ENCODE measurements at places on chromosomes 13 and 19.

GRCh38 chr13:112740502-112741131 is 50.8 kb downstream of the ATP11A start:
- H3K27me3 ChIP-seq = no peaks in the 10 kb centered on the region
- no peak overlapping the region for H3K4me3 ChIP-seq
- H3K4me1 ChIP-seq = peaks cover 23% of the 10 kb centered on the region
- no peak for DNase-seq
- H3K36me3 ChIP-seq = no peaks in the 10 kb centered on the region

- H3K4me1 ChIP-seq = no peaks in the 10 kb centered on the region
- H3K36me3 ChIP-seq = no peaks in the 10 kb centered on the region
- no peak overlapping the region for H3K27ac ChIP-seq
- peaks cover 30% of the 10 kb centered on the region for H3K27me3 ChIP-seq
Measured at GRCh38 chr13:30755678-30756077, 20.3 kb downstream of the ALOX5AP start.

GRCh38 chr13:91154558-91155353 is 192.7 kb upstream of the MIR17HG start:
- no peak overlapping the region for H3K4me3 ChIP-seq
- no peak for DNase-seq
- peaks cover 14% of the 10 kb centered on the region for H3K27me3 ChIP-seq
- H3K27ac ChIP-seq = no peak overlapping the region
- no peaks in the 10 kb centered on the region for H3K4me1 ChIP-seq

- no peaks in the 10 kb centered on the region for H3K4me1 ChIP-seq
- H3K36me3 ChIP-seq = no peaks in the 10 kb centered on the region
Measured at GRCh38 chr13:28555096-28555495, 60.2 kb upstream of the FLT1 start.

DNA sequence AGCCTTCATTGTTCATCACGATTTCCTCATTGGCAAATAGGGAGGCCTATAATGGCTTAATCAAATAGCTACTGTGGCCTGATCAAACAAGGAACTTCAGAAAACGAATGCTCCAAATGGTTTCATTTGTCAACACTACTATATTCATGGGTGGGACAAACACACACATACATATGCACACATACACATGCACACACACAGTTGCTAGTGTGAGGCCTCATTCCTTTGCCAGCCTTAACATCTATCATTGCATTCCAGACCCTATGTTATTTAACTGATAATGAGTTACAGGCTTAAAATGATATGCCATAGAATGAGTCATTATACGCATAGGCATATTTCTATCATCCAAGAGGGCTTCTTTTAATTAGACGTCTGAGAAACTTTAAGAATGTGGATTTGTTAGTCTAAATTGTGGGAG is 140.2 kb downstream of the KLF5 start:
- no peak overlapping the region for H3K27ac ChIP-seq
- no peaks in the 10 kb centered on the region for H3K36me3 ChIP-seq
- H3K4me3 ChIP-seq = no peak overlapping the region
- no peaks in the 10 kb centered on the region for H3K27me3 ChIP-seq
- no peak for DNase-seq
- H3K4me1 ChIP-seq = no peaks in the 10 kb centered on the region

DNA sequence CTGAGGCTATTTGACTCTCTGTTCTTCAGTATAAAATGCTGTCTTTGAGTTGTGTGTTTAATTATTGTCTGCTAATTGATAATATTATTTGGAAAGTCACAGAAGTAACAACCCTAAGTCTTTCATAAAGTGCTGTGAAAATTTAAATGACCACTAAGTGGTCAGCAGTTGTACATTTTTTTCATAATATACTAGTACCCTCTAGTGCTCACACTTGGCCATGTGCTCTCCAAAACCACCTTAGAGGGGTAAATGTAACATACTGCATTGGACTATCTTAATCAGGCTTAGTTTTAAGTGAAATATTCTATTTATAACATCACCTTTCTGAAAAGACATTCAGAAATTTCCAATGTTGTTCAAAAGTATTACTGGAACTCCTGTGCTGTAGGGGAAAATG is 745.3 kb downstream of the GPC5 start:
- H3K4me1 ChIP-seq = no peaks in the 10 kb centered on the region
- no peak overlapping the region for H3K4me3 ChIP-seq
- no peaks in the 10 kb centered on the region for H3K27me3 ChIP-seq
- H3K27ac ChIP-seq = no peak overlapping the region
- no peak for DNase-seq

- no peaks in the 10 kb centered on the region for H3K27me3 ChIP-seq
- no peak for DNase-seq
- no peaks in the 10 kb centered on the region for H3K36me3 ChIP-seq
- no peak overlapping the region for H3K4me3 ChIP-seq
Measured at GRCh38 chr19:45761714-45762113, 7.3 kb downstream of the SIX5 start.

- peaks cover 54% of the 10 kb centered on the region for H3K36me3 ChIP-seq
- no peak overlapping the region for H3K4me3 ChIP-seq
- no peak for DNase-seq
- peaks cover 5% of the 10 kb centered on the region for H3K4me1 ChIP-seq
Measured at GRCh38 chr19:7074705-7075282, 5.3 kb downstream of the ZNF557 start.

- H3K4me1 ChIP-seq = 0 out of 2 replicates have a peak, but pooled peaks cover 2% of the 10 kb centered on the region
- no peaks in the 10 kb centered on the region for H3K27me3 ChIP-seq
- no peaks in the 10 kb centered on the region for H3K36me3 ChIP-seq
Measured at GRCh38 chr13:82947683-82948082, 934.6 kb downstream of the SLITRK1 start.

- no peak overlapping the region for H3K27ac ChIP-seq
- no peak for DNase-seq
- no peaks in the 10 kb centered on the region for H3K27me3 ChIP-seq
- H3K36me3 ChIP-seq = peaks cover 5% of the 10 kb centered on the region
- no peak overlapping the region for H3K4me3 ChIP-seq
Measured at GRCh38 chr13:41835871-41836270, 125.0 kb downstream of the VWA8 start.

DNA sequence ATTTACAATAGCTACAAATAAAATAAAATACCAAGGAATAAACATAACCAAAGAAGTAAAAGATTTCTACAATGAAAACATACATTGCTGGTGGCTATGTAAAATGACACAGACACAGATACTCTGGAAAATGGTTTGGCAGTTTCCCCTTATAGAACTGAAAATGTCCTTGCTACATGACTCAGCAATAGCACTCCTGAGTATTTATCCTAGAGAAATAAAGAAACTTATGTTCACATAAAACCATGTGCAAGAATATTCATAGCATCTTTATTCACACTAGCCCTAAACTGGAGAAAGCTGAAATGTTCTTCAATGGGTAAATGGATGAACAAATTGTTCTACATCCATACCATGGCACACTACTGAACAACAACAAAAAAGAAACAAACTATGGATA is 100.2 kb upstream of the RFC3 start:
- no peak overlapping the region for H3K27ac ChIP-seq
- no peaks in the 10 kb centered on the region for H3K27me3 ChIP-seq
- no peaks in the 10 kb centered on the region for H3K4me1 ChIP-seq
- H3K4me3 ChIP-seq = no peak overlapping the region

GRCh38 chr13:27135023-27135422 is 36.6 kb downstream of the USP12 start:
- no peaks in the 10 kb centered on the region for H3K27me3 ChIP-seq
- no peak overlapping the region for H3K4me3 ChIP-seq
- H3K36me3 ChIP-seq = no peaks in the 10 kb centered on the region

DNA sequence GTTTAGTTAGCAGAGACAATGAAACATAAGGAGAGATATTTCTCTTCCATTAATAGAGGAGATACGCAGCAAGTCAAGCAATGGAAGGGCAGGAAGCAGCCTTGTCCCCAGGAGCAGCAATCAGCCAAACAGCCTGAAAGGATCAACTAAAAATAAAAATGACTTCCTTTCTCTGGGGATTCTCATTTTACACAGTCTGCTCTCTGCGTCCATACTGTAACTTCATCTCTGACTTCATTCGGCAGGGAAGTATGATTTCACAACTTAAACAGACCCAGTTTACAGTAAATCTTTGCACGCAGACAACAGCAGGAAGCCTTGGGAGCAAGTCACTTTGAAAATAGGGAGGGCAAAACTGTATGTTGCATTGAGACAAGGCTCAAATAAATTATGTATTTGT is 826.7 kb downstream of the DIAPH3 start:
- H3K27me3 ChIP-seq = no peaks in the 10 kb centered on the region
- no peak overlapping the region for H3K27ac ChIP-seq
- no peak for DNase-seq
- no peak overlapping the region for H3K4me3 ChIP-seq
- H3K36me3 ChIP-seq = no peaks in the 10 kb centered on the region
- no peaks in the 10 kb centered on the region for H3K4me1 ChIP-seq

GRCh38 chr13:25112695-25113255 is 16.8 kb downstream of the PABPC3 start:
- H3K27me3 ChIP-seq = no peaks in the 10 kb centered on the region
- H3K27ac ChIP-seq = no peak overlapping the region
- no peaks in the 10 kb centered on the region for H3K4me1 ChIP-seq
- no peaks in the 10 kb centered on the region for H3K36me3 ChIP-seq
- H3K4me3 ChIP-seq = no peak overlapping the region

DNA sequence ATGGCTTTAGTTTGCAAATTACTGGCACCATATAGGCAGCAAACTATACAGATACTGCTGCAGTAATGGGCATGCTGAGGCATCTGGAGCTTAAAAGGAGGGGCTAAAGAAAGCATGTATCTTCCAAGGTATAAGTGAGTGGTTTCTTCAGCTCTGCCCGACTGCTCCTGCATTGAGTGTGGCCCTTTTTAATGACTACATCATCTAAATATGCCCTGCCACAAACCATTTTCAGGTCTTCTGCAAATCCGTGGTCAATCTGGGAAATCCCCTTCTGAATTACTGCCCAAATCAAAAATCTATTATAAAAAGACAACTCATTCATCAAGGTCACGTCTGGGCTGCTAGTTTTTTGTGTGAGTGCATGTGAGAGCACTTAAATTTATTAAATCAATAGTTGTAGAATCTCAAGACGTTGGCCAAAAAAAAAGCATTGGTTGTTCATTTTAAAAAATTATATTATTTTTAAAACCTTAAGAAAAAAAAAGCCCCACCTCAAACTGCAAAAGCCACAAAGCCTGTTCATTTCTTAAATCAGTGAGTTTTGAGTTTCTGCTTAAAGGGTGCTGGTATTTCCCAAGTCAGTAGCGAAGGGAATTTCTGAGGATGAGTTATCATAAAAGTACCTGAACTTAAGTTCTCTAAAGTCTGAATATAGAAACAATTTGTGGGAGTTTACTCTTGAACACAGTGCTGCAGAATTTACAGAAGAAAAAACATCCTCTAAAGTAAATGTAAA is 16.3 kb downstream of the LCP1 start:
- no peak for DNase-seq
- H3K4me1 ChIP-seq = no peaks in the 10 kb centered on the region
- no peak overlapping the region for H3K27ac ChIP-seq
- no peak overlapping the region for H3K4me3 ChIP-seq
- H3K36me3 ChIP-seq = no peaks in the 10 kb centered on the region

- no peaks in the 10 kb centered on the region for H3K36me3 ChIP-seq
- no peak for DNase-seq
- no peaks in the 10 kb centered on the region for H3K4me1 ChIP-seq
- H3K4me3 ChIP-seq = no peak overlapping the region
Measured at GRCh38 chr13:37379841-37380240, 218.7 kb downstream of the POSTN start.

GRCh38 chr19:12782424-12783290 is 7.3 kb upstream of the HOOK2 start:
- H3K36me3 ChIP-seq = no peaks in the 10 kb centered on the region
- no peaks in the 10 kb centered on the region for H3K27me3 ChIP-seq
- no peak for DNase-seq
- peak overlapping the region; percentile 58 for H3K4me3 ChIP-seq

DNA sequence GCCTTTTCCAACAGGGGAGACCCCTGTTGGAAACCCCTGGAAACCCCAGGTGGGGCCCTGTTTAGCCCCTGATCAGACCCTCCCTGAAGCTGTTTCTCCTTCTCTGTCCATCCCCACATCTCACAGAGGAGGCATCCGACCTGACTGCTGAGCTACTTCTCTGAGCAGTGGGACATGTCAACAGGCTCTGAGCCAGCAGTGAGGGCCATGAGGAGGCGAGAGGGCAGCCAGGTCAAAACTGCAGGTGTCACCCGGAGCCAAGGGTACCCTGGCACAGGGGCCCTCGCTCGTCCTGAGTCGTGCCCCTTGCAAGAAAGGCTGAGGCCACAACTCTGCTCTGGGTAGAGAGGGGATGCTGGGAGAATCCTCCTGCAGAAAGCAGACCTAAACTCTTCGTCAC is 13.6 kb downstream of the PEPD start:
- no peak for DNase-seq
- H3K36me3 ChIP-seq = no peaks in the 10 kb centered on the region
- no peak overlapping the region for H3K4me3 ChIP-seq
- H3K27ac ChIP-seq = no peak overlapping the region
- H3K27me3 ChIP-seq = no peaks in the 10 kb centered on the region

GRCh38 chr13:23701636-23702035 is 131.4 kb downstream of the TNFRSF19 start:
- H3K27me3 ChIP-seq = no peaks in the 10 kb centered on the region
- H3K4me3 ChIP-seq = no peak overlapping the region
- no peak overlapping the region for H3K27ac ChIP-seq
- no peaks in the 10 kb centered on the region for H3K4me1 ChIP-seq
- no peaks in the 10 kb centered on the region for H3K36me3 ChIP-seq
- no peak for DNase-seq

All from HCT116 (cell line).